ENCODE measurements at places on chromosomes 1 and 21.
A peak's percentile ranks its signal among the peaks of the same experiment; 100 is the strongest.

DNA sequence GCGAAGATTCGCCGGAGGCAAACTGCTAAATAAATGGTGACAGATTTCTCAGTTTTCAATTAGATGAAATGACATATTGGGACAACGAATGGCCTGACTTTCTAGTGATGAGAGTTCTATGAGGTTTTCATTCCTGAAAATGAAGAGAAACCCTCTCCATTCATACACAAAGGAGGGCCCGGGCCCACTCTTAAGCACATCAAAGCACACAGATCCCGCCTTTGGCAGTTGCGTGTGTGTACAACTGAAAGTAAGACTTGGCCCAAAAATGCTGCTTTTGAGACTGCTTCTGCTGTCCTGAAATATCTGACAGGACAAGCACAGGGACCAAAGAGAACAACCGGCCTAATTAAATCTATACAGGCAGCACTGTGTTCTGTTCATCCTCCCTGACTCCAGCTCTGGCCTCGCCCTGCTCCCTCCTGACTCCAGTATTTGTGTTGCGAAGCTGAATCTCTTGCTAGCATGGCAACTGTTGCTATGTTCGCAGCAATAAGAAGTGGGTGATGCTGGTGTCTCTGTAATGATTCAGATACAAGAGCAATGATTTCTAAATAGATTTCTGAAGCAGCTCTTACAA lies 7.4 kb downstream of the LRRC53 start:
- DNase-seq: no peak

DNA sequence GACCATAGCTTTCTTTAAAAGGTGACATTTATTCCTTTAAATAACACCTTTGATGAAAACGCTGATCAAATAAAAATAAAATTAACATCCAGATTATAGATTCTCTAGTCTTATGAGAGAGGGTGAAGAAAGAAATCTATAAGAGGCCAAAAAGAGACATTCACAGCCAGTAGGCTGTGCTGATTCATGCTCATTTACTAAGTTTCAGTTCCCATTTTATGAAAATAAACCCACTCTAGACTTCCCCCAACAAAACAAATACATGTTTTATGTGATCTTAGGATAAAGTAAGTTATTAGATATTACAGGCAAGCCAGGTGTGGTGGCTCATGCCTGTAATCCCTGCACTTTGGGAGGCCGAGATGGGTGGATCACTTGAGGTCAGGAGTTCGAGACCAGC lies 21.1 kb downstream of the ESRRG start:
- DNase-seq: no peak

GRCh38 chr1:185570962-185571361 lies 163.2 kb upstream of the HMCN1 start:
- no peak for DNase-seq

- DNase-seq: no peak
Observed at GRCh38 chr1:184494929-184495328, 108.1 kb downstream of the C1orf21 start.

- DNase-seq: no peak
Observed at GRCh38 chr1:5578690-5579089, 413.5 kb downstream of the NPHP4 start.

DNA sequence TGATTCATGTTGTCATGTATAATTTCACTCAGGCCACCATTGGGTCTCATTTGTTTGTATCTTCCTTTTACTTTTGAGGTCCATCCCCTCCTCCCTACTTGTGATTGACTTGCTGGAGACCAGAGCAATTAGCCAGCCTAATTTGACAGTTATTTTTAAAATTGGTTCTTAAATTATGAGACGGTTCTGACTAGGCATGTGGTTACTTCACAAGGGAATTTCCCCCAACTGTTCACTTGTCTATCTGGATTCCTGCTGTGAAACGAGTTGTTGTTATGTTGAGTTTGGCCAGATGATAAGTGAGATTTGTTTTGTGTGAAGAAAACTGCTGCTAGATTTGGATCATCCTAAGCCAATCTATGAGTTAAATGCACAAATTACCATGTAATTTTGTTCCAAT lies 359.1 kb downstream of the BARHL2 start:
- DNase-seq: no peak

DNA sequence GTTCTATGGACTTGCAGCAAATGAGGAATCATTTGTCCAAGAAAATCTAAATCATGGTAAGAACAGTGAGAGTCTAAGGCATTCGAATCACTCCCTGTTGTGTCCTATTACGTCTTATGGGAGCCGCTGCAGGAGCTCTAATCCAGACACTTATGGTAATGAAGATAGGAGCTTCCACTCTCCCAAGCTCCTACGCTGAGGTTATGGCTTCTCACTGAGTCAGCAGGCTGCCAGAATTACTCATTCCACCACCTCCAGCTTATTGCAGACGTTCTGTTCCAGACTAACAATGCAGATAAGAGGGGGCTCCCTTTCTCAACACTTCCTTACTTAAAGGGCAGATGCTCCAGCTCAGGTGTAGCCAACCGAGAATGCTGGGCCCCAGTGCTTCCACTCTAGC lies 212.6 kb downstream of the GREM2 start:
- peak; percentile 80 for DNase-seq

GRCh38 chr21:43318841-43319781 lies 107.8 kb downstream of the SIK1 start:
- peak; percentile 80 for DNase-seq

GRCh38 chr1:148158341-148159003 lies 6.4 kb upstream of the NBPF11 start:
- no peak for DNase-seq

DNA sequence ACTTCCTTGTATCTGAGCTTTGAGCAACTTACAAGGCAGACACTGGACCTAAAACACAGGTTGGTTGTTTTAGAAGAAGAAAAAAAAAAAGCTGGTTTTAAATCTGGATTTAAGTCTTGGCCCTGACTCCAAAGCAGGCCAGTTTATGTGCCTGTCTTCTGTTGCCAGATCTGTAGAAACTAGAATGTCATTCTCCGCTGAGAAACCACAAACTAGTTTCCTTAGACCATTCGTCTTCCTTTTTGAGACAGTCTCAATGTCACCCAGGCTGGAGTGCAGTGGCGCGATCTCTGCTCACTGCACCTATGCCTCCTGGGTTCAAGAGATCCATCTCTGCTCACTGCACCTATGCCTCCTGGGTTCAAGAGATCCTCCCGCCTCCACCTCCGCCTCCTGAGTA lies 33.9 kb downstream of the APP start:
- no peak for DNase-seq

GRCh38 chr1:247402120-247402675 lies 13.8 kb upstream of the NLRP3 start:
- no peak for DNase-seq

DNA sequence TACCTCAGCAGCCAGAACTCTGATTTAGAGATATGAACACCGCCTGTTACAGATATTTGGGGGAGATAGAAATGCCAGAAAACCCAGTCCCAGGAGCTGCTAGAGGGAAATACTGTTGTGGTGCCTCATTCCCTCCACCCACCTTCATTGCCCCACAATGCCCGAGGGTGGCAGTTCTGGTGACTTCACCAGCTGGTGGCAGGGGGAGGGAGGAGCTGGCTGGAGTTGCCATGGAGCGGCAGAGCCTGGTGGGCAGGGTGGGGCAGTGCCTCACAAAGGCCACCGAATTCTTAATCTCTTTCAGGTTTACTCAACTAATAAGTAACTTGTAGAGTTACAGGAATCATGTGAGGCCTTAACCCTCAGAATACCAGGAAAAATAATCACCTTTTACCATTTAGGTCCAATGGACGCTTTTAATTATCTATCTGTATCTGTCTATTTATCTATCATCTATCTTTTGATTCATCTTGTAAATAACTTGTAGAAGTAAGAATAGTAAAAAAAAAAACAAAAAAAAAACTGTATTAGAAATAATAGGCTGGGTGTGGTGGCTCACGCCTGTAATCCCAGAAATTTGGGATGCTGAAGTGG lies 11.7 kb upstream of the S100A11 start:
- DNase-seq: peak; percentile 48

- DNase-seq: no peak
Observed at GRCh38 chr1:66197120-66197519, 336.8 kb upstream of the SGIP1 start.

DNA sequence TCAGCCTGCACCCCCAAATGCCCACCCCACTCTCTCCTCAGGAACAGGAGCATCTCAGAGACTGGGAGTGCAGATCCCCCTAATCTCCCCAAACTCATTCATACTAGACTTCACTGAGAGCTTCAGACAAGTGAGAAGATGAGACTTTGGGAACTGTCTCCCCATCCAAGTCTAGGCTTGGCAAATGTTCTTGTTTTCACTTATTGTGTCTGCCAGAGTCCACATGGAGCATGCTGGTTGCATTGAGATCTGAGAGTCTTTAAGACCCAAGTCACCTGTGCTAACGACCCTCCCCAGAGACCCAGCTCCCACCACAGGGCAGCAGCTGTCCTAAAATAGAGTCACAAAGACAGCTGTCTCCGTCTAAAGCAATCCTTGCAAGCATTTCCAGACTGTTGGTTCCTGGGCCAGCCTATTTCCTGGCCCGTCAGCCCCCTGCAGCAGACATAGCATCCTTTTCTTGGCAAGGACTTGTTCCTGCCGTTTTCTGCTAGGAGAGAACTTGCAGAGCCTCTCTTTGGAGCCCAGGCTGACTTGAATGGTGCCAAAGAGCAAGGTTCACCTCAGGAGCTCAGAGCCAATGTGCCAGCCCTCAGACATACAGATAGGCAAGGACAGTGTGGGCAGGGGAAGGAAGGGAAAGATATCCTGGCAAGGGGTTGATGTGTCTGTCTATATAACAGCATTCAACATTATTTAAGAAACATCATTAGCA lies 1.9 kb upstream of the CNTN2 start:
- no peak for DNase-seq

- peak; percentile 35 for DNase-seq
Observed at GRCh38 chr1:207328004-207328403, 6.5 kb downstream of the CD55 start.

GRCh38 chr1:174999936-175000696 lies at the start of gene CACYBP:
CACYBP (plus strand) TSS chr1:174999947; CDS start chr1:175000181, 234 bp downstream.
- DNase-seq: peak; percentile 43

GRCh38 chr1:109263234-109263596 lies 13.9 kb downstream of the CELSR2 start:
- DNase-seq: no peak

DNA sequence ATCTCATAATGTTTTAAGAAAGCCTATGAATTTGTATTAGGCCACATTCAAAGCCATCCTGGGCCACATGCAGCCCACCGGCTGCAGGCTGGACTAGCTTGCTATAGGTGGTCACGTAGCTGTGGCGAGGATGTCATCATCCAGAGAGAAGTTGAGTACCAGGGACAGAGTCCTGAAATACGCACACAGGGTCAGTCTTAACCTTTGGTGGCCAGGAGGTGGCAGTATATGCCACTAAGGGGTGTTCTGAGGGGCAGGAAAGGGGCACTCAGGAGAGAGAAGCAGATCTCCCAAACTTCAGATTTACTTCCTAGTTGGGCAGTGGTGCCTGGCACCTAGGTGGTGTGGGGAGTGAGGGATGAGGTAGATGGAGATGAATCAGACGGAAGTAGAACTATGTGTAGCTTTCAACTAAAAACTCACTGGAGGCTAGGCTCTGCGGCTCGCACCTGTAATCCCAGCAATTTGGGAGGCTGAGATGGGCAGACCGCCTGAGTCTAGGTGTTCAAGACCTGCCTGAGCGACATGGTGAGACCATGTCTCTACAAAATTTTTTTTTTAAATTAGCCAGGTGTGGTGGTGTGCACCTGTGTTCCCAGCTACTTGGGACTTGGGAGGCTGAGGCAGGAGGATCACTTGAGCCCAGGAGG lies 16.3 kb upstream of the CDK18 start:
- peak; percentile 87 for DNase-seq

GRCh38 chr21:43367296-43367695 lies 59.6 kb downstream of the SIK1 start:
- no peak for DNase-seq

DNA sequence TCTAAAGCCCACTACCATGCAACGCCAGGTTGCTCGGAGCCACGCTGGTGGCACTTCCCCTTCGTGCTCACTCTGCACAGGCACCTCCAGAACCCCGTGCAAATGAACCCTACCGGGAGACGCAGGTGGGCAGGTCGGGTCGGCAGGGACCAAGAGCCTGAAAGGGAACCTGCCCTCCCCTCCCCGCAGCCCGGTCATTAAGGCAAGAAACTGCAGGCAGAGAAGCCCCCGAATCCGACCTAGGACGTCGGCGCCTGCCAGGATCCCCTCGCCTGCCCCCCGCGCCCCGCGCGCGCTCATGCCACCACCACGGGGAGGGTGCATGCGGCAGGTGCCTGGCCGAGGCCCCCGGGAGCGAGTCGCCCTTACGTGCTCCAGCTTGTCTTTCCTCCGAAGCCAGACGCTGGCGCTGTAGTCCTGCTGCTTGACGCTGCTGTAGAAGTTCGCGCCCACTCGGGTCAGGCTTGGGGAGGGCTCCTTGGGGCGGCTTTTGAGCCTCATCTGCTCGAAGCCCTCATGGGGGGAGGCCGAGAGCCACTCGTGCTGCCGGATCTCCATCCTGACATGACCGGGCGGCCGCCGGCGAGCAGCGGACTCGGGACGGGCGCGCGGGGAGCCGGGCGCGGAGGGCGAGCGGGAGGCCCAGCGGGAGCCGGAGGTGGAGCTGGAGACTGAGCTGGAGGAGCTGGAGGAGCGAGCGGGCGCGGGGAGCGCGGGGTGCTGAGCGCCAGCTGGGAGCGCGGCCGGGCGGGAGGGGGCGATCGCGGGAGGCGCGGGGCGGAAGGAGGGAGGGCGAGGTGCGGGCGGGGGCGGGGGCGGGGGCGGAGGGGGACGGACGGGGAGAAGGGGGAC lies 552 bp downstream of the PLD5 start:
- peak; percentile 73 for DNase-seq

- peak; percentile 13 for DNase-seq
Observed at GRCh38 chr1:185213091-185213490, 56.1 kb downstream of the SWT1 start.

DNA sequence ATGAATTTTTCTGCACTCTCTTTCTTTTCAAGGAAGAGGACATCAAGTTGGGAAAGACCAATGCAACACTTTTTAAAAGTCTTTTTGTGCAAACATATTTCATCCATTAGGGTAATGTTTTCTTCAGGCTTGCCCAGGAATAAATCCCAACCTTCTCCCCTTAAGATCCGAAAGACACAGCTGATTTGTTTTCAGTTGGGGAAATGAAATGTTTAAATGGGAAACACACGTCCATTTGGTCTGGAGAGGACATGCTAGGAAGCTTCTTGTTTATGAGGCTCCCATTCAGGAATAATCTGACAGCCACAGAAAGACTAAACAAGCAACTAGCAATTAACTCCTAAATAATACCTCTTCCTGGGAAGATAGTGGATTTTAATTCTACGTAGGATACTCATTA lies 91.9 kb downstream of the PRRX1 start:
- no peak for DNase-seq
